ENCODE measurements at places on chromosomes 12 and 14. TPM values are rescaled to one million over a fixed set of nuclear protein-coding genes. Genes with fewer than 3 reads are reported as not detected.
A peak's percentile ranks its signal among the peaks of the same experiment; 100 is the strongest.

Gene KLHDC1
- total RNA-seq = 6.7 TPM

Gene C12orf54
- not detected for total RNA-seq

Gene SOX5
- 26.4 TPM for total RNA-seq

GRCh38 chr12:52534482-52534881, 14.3 kb upstream of the KRT5 start:
- H3K27me3 ChIP-seq = no peaks in the 10 kb centered on the region
- H3K4me3 ChIP-seq = no peak overlapping the region
- H3K4me1 ChIP-seq = peaks cover 13% of the 10 kb centered on the region
- H3K27ac ChIP-seq = no peak overlapping the region
- no peaks in the 10 kb centered on the region for H3K36me3 ChIP-seq

GRCh38 chr12:27337376-27337775, 4.7 kb downstream of the BMAL2 start:
- peaks cover 8% of the 10 kb centered on the region for H3K27me3 ChIP-seq
- DNase-seq = no peak
- H3K36me3 ChIP-seq = no peaks in the 10 kb centered on the region
- H3K27ac ChIP-seq = peak overlapping the region; percentile 6

- no peak overlapping the region for H3K27ac ChIP-seq
- H3K36me3 ChIP-seq = no peaks in the 10 kb centered on the region
- H3K4me1 ChIP-seq = peaks cover 3% of the 10 kb centered on the region
- no peaks in the 10 kb centered on the region for H3K27me3 ChIP-seq
These were observed 42.4 kb downstream of the PLEKHG3 start for GRCh38 chr14:64746298-64747250.

DNA sequence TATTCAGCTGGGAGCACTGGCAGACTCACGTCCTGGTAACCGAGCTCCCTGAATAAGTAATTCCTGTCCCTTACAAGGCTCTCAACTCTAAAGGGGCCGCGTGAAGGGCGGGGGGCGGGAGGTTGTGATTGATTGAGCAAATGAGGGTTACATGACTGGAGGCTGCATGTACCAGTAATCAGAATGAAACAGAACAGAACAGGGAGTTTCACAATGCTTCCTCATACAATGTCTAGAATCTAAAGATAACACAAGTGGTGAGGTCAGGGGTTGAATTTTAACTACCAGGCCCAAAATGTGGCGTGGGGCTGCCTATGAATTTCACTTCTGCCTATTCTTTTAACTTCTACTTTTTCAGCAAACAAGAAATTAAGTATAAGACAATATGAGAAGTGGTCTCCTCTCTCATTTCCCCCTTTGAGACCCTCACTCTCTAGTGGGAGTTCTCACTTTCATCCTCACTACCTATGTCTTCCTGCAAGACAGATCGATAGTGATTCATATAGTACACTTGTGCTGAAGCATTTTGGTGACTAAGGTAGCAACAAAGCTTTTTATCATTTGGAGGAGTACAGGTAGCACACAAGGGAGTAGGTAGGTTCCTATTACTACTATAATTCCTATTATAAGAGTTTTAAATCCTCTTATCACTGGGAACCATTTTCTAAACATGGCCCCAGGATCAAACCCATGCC, 239.8 kb downstream of the KTN1 start:
- H3K27me3 ChIP-seq = no peaks in the 10 kb centered on the region
- H3K4me1 ChIP-seq = no peaks in the 10 kb centered on the region
- no peak overlapping the region for H3K4me3 ChIP-seq
- DNase-seq = no peak

GRCh38 chr12:91110311-91110924, 876 bp downstream of the LUM start:
- no peak for DNase-seq
- H3K27me3 ChIP-seq = no peaks in the 10 kb centered on the region
- no peaks in the 10 kb centered on the region for H3K36me3 ChIP-seq
- H3K4me1 ChIP-seq = peaks cover 8% of the 10 kb centered on the region
- H3K27ac ChIP-seq = peak overlapping the region; percentile 85

DNA sequence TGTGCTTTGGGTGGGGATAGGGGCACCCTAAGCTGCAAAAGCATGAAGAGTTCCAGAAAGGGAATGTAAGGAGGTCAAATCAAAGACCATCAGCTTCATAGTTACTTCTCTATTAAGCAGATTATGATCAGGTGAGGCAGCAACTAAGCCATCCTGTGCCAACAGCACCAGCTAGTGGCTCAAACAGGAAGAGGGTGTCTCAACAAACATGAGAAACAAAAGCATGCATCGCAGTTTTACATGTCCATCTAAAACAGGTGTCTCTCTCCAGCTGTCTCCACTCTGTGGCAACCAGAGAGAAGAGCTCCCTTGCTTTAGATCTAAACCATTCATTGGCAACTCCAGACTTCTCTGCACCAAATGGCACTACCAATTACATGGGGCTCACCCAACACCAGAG, 52.9 kb downstream of the ACTN1 start:
- peaks cover 26% of the 10 kb centered on the region for H3K4me1 ChIP-seq
- H3K27me3 ChIP-seq = no peaks in the 10 kb centered on the region
- DNase-seq = no peak
- no peaks in the 10 kb centered on the region for H3K36me3 ChIP-seq
- no peak overlapping the region for H3K27ac ChIP-seq

DNA sequence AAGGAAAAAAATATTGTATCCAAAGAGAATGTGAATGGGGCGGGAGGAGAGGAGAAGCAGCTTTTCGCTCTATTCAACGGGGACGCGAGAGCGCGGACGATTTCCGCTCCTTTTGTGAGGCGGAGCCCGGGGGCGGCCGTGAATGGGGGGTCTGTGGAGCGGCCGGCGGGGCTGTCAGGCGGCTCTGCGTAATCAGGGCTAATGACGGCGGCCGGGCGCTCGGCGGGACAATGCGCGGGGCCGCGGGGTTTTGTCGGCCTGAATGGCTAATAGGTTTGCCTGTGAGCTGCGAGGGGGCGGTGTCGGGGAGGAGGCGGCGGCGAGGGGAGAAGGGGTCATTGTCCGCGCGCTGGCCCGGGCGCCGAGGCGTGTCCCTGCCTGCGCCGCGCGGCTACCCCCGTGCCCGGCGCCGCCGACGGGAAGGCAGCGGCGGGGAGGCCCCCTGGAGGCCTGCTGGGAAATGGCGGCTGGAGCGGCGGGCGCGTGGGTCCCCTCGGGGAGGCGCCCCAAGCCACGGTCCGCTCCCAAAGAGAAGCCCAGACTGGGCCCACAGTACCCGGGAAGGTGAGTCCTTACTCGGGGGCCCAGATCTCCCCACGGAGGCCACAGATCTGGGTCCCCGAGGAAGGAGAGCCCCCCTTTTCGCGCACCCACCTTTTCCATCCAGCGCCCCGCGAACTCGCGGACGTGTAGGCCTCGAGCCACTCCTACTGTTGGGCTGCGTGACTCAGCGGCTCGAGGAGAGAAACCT, 6.0 kb downstream of the SIX6 start:
- H3K4me3 ChIP-seq = peak overlapping the region; percentile 64
- peaks cover 7% of the 10 kb centered on the region for H3K4me1 ChIP-seq
- no peaks in the 10 kb centered on the region for H3K36me3 ChIP-seq
- no peak overlapping the region for H3K27ac ChIP-seq
- DNase-seq = peak; percentile 57

DNA sequence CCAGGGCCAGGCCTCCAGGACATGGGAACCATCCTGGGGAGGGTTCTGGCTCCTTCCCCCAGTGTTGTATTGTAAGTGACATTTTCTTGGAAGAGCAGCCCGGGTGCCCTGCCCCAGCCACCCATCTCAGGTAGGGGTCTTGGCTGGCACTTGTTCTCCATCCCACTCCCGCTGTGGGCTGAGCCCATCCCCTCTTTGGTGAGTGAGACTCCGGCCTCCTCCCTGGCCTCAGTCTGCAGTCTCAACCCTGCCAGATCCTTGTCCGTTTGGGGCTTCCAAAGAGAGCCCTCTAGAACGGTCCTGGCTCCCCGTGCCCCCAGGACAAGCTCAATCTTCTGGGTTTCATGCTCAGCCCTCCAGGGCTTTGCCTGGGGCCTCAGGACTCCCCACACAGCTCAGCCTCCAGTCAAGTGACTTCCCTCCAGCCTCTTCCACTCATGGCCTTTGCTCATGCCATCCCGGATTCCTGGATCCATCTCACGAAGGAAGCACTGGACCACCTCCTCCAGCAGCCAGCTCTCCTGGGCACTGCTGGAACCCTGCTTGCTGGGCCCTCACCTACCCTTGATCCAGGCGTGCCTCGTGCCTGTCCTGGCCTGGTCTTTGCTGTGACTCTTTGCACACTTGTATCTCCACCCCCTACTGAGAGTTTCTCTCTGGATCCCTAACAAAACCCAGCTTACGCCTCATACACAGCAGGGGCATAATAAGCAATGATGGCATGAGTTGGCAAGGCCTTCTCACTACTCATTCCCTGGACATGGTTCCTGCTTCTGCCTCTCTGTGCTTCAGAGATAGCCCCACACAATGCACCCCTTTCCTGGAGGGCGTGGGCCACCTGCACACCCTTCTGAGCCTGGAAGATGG, 297.4 kb upstream of the RTL1 start:
- no peak overlapping the region for H3K27ac ChIP-seq
- no peaks in the 10 kb centered on the region for H3K36me3 ChIP-seq
- DNase-seq = no peak
- H3K4me1 ChIP-seq = no peaks in the 10 kb centered on the region

- no peaks in the 10 kb centered on the region for H3K36me3 ChIP-seq
- H3K27ac ChIP-seq = no peak overlapping the region
- no peak overlapping the region for H3K4me3 ChIP-seq
- no peak for DNase-seq
- H3K4me1 ChIP-seq = peaks cover 8% of the 10 kb centered on the region
These were observed 11.7 kb upstream of the CACNA2D4 start for GRCh38 chr12:1929985-1930802.
